ENCODE measurements at places on chromosomes 5 and 9.

GRCh38 chr5:175678074-175678473 is 20.2 kb downstream of the HRH2 start:
- no peak for DNase-seq

DNA sequence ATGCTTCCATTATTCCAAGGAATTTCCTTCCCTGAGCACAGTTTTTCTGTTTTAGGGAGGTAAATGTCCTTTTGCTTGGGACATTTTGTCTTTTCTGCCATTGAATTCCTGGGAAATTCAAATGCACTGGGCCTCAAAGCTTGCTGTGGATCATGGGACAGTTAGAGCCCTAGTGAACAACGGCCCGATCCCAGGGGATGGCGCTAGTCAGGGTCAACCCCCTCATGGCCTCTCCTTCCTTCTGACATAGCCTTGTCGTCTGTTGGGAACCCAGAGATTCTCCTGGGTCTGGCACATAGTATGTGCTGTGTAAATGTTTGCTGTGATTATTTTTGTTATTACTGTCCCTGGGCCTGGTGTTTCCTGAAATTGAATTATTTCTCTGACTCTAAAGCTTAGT is 30.7 kb upstream of the COL15A1 start:
- DNase-seq, result no peak

- no peak for DNase-seq
Observed at GRCh38 chr5:133392448-133392847, 219.9 kb downstream of the FSTL4 start.

GRCh38 chr5:146103594-146103993 is 1.8 kb downstream of the PLAC8L1 start:
- DNase-seq, result no peak

GRCh38 chr5:84724683-84725082 is 340.0 kb upstream of the EDIL3 start:
- no peak for DNase-seq

DNA sequence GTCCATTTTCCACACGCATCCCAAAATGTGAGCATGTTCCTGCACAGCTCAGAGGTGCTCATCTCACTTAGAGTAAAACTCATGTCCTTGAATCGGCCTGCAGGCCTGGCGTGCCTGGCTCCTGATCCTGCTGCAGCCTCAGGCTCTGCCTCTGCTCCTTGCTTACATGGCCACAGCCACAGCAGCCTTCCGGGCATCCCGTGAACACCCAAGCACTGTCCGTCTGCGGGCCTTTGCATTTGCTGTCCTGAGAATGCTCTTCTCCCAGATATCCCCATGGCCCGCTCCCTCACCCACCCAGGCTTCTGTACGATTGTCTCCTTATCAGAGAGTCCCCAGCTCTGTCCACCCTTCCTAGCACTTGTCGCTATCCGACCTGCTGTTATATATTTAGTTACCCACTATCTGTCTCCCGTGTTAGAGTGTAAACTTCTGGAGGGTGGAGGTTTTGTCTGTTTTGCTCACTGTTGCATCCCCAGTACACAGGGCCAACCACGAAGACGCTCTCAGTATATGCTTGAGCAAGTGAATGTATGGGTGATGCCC is 21.9 kb downstream of the FGF18 start:
- no peak for DNase-seq

DNA sequence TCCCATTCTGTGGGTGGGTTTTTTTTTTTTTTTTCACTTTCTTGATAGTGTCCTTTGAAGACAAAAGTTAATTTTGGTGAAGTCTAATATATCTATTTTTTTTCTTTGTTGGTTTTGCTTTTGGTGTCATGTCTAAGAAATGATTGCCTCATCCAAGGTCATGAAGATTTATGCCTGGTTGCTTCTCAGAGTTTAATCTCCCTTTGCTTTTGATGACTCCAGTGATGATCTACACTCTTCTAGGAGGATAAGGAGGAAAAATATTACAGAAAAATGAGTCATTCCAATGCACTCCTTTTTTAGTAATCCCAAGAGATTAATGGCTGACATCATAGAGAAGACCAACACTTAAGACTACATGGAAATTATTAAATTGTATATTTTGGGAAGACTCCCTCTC is 79.7 kb upstream of the ICE1 start:
- no peak for DNase-seq

DNA sequence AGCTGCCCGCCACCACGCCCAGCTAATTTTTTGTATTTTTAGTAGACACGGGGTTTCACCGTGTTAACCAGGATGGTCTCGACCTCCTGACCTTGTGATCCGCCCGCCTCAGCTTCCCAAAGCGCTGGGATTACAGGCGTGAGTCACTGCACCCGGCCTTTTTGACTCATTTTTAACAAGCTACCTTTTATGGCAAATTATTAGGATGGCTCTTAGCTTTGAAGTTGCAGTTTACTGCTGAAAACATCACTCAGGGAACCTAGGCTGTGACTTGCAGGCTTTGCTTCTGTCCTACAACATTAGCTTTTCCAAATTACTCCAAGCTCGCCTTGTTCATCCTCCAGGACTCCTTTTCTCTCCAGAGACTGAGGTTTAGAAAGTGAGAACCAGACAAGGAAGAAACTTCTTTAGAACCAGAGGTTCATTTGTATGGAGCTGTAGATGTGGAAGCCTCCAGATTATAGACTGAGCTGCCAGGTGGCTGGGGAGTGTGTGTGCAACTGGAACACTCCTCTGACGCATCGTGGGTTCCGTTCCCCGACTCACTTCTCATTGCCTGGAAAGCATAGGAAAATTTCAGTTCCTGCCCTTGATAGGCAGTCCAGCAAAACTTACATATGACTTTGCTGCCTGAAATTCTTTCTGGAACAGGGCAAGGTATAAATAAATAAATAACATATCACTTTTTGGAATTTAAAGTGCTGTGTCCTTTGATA is 23.8 kb upstream of the SPTAN1 start:
- DNase-seq, result no peak

DNA sequence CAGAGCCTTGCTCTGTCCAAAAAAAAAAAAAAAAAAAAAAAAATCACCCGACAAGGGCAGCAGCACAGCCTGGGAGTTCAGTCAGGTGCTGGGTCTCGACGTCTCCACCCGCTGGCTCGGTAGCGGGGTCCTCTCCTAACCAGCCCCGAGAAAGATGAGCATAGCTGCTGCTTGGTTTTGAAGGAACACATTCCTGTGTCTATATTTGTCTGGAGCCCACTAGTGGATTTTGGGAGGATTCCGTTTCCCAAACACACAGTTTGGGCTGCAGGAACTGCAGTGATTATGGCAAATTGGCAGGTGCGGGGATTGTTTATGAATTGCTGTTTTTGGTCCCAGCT is 1.2 kb downstream of the OTULINL start:
- no peak for DNase-seq

GRCh38 chr9:37040508-37041127 is 6.5 kb upstream of the PAX5 start:
- no peak for DNase-seq

DNA sequence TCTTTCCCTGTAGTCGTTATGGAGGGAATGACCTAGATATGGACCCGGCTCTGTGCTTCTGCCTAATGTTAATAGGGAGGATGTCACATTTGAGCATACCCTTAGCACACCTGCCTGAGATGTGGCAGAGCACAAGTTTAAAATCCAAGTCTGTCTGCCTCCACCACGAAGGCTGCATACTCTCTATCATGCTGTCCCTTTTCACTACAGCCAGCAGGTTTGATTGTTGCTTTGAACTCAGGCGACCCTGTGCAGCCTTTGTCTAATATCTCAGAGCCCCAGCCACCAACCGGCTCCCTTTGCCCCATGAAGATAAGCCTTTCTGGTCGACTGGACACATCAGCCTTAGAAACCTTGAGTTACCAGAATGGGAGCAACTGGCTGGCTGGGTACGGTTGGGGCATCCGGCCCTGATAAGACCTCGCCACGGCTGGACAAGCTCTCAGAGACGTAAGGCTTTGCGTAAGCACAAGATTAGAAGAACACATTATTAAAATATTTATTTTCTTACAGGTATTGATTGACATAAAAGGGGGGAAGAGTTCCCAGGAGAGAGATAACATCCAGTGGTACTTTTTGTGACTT is 222.0 kb upstream of the TRIM32 start:
- no peak for DNase-seq

GRCh38 chr9:107948086-107948485 is 458.5 kb upstream of the KLF4 start:
- DNase-seq, result no peak

- DNase-seq, result no peak
Observed at GRCh38 chr5:60583616-60584015, 116.3 kb downstream of the DEPDC1B start.

- DNase-seq, result no peak
Observed at GRCh38 chr9:131464354-131465000, 38.2 kb upstream of the POMT1 start.

- no peak for DNase-seq
Observed at GRCh38 chr9:135211524-135211890, 124.0 kb downstream of the OLFM1 start.
